ENCODE measurements at places on chromosomes 11 and 22.

DNA sequence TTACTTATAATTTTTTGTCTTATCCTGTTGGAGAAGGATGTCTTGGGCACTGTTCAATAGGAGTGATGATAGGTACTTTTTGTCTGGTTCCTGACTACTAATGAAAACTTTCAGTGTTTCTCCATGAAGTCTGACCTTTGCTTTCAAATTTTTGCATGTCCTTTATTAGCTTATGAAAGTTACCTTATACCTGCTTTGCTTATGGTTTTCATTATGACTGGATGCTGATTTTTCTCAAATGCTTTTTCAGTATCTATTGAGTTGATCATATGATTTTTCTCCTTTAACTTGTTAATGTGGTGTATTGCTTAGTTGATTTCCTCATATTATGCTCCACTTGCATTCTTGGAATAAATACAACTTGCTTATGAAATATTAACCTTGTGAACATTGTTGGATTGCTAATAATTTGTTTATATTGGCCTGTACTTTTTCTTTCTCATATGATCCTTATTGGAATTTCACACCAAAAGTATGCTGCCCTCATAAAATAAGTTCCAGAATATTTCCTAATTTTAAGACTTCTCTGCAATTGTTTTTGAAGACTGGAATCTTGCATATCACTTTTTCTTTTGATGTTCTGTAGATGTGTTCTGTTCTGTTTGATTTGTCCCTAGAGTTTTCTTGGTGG is 85.0 kb upstream of the SC5D start:
- DNase-seq = no peak

DNA sequence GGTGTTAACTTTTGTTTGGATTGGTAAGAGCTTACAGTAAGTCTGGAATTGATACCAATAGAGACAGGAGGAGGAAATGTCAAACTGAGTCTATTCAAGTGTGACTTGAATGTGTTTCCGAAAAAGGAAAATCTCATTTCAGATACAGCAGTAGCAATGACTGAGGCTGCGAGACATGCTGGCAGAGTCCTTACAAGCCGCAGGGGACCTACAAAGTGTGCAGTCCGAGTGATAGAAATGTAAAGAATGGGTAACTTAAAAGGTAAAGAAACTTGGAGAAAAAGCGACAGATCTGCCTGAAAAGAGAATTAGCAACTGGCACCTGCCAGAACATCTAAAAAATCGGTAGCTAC is 444 bp downstream of the CWF19L2 start:
- DNase-seq = peak; percentile 7

GRCh38 chr22:30191040-30191701 is 55.4 kb downstream of the LIF start:
- DNase-seq = no peak

GRCh38 chr11:117822074-117823033 is 2.2 kb downstream of the FXYD2 start:
- DNase-seq = no peak

GRCh38 chr11:76008474-76008873 is 193.5 kb downstream of the UVRAG start:
- no peak for DNase-seq

GRCh38 chr22:46968359-46968740 is 205.9 kb downstream of the TBC1D22A start:
- DNase-seq = no peak

DNA sequence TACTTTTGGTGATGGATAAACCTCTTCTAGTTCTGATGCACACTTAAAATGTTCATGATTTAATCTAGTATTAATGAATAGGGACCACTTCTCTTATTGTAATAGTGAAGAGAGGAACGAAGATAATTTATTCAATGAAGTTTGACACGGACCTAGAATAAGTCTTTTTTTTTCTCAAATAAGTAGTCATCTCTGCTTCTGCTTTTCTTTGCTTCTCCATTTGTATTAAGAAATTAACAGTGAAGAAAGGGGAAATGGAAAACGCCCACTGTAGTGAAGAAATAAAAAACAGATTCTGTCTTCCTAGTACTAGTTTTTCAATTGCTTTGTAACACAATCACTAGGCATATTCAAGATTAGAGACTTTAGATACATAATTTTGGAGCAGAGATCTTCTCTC is 73.0 kb downstream of the CD44 start:
- DNase-seq = no peak

GRCh38 chr22:28505416-28506149 is 174.1 kb downstream of the TTC28 start:
- DNase-seq = no peak

GRCh38 chr22:33957086-33957485 is 36.8 kb upstream of the LARGE1 start:
- DNase-seq = no peak

DNA sequence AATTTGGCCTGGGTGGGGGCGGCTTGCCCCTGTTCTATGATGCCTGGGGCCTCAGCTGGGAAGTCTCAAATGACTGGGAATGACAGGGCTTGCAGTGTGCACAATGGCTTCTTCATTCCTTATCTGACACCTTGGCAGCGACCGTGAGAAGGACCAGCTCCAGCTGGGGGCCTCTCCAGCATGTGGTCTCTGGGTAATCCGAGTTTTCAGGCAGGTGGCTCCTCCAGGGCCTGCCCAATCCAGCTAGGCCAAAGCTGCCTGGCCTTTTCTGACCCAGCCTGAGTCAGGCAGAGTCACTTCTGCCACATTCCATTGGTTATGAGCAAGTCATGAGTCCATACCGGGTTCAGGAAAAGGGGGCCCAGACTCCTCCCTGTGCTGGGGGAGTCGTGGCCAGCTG is 646.0 kb downstream of the OPCML start:
- no peak for DNase-seq

GRCh38 chr11:116651098-116651736 is 121.6 kb downstream of the BUD13 start:
- DNase-seq = no peak

DNA sequence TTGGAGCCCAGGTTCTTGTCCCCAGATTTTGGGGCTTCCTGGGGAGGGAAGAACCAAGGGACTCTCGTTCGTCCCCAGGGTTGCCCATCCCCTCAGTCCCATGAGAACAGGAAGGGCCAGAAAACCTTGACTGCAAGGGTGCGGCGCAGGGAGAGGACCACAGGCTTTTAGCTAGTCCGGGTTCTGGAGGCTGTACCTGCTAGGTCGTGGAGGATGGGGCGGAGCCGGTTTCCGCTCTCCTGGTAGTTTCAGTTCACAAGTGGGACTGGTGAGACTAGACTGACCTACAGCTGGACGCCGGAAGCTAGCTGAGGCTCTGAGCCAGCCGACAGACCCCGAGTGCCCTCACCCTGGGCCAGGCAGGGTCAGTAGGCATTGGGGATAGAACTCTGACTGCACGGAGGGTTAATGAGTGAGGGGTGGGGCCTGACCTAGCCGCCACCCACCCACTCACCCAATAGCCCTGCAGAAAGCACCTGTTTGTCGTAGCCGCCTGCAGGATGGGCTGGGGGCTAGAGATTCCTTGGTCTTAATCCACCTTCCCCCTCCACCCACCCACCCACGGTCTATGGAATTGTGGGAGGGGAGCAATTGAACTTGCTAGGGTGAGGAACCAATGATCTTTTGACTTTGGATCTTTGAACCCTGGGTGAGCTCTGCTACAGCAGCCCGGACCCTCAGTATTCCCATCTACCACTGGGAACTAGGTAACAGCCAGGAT is 1.5 kb downstream of the MAFF start:
- no peak for DNase-seq

DNA sequence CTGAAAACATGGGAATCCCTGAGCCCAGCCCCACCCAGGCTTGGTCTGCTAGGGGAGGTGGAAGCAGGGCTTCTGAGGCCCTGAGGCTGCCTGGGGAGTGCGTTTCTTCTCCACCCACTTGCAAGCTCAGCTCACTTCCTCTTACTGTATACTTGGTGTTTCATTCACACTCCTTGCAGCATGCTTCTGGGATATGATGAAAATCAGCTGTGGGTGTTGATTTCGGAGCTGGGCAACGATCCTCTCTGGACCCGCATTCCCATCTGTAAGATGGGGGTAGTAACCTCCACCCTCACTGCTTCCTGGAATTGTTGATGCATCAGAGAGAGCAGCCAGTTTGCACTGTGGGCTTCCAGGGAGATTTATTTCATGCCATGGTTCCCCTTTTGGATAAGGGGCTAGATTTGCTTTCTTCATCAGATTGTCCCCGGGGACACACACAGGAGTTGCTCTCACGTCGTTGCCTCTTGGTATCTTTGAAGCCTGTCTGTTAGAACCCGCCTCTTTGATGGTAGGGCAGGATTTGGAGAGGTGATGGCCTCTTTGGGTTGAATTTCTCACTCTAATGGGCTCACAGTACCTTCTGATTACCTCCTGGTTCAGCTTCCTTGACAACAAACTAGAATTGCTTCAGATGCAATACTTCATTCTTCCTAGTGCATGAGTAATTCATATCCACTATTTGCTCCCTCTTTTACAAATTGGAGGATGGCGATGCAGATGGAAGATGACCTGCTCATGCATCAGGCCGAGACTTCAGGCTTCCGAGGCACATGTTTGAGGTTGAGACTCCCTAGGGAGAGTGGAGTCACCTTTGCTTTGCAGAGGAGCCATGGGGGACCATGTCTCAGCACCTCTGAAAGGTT is 40.4 kb downstream of the BCR start:
- DNase-seq = no peak

DNA sequence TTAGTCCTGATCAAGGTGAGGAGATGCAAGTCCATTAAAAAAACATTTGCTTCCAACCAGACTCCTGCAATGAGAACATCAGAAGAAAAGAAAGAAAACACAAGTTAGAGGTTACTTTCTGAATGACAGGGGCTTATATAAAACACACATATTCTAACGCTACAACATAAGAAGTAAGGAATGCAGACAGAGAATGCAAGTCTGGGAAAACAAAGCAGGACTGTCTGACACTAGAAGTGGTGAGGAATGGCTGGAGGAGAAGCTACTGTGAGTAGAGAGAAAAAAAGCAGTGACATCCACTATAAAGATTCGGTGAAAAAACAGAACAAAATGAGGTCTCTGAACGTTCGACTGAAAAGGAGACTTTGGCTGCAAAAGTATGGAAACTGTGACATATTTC is 12.3 kb downstream of the TMEM216 start:
- no peak for DNase-seq
